Muscle of back (tissue), 13 donors: ENCODE measurements at places on chromosomes 7 and 10.

- peak; percentile 97 for DNase-seq
Observed at GRCh38 chr7:2399848-2400587, 3.4 kb upstream of the CHST12 start.

DNA sequence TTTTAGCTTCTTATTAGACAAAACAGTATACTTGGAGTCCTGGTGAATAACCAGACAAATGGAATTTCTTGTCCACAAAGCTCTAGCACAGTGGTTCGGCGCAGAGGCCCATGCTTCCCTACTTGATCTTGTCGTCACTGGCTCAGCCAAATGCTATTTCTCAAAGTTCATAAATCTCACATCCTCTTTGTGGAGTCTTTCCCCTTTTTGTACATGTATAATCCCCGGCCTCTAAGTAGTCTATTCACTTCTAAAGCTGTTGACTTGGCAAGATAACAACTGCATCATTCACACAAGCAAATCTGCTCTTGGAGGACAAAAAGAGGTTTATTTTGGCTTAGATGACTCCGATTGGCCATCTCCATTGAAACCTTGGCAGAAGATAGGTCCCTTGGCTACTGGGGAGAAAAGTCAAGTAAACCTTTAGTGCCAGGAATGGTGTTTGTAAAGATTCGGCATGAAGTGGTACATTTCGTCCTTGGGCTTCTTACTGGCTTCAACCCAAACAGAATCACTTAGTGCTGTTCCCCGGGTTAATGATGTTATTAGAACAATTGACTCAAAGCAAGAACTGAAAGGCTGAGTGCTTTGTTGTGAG, 5.1 kb upstream of the AKR1E2 start:
- DNase-seq, result no peak

DNA sequence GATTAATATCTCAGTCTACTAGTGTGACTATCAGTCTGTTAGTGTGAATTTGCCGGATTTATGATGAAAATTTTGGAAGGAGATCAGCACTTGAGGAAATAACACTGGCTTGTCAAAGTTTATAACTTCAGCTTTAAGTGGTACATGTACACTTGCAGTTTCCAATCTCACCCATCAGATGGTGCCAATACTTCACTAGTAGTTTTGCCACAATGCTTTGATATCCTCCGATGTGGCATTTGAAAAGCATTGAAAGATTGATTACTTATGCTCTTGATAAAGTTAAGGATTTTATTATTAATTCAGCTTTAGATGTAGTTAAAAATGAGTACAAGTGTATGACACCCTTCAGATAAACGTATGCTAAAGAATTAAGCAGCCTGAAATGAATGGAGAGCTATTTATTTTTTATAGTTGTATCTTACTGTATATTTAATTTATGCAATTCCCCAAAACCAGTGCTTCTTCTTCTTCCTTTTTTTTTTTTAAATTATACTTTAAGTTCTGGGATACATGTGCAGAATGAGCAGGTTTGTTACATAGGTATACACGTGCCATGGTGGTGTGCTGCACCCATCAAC, 98.2 kb downstream of the ANLN start:
- DNase-seq, result peak; percentile 54

DNA sequence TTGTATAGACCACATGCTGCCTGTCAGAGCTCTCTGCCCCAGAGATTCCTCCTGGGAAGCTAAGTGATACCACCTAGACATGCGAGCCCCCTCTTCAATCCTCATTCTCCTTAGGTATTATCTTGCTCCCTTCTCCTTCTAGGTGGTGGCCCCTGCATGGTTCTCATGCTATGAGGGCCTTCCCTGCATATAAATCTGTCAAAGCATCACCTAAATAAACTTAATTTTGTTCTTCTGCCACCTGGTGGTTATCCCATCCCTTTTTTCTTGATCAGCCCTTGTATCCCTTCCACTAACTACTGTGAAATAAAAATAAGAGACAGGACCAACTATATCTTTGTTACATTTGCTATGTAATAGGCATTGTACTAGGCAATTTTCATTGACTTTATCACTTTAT, 242.1 kb downstream of the CDC14C start:
- DNase-seq, result no peak

DNA sequence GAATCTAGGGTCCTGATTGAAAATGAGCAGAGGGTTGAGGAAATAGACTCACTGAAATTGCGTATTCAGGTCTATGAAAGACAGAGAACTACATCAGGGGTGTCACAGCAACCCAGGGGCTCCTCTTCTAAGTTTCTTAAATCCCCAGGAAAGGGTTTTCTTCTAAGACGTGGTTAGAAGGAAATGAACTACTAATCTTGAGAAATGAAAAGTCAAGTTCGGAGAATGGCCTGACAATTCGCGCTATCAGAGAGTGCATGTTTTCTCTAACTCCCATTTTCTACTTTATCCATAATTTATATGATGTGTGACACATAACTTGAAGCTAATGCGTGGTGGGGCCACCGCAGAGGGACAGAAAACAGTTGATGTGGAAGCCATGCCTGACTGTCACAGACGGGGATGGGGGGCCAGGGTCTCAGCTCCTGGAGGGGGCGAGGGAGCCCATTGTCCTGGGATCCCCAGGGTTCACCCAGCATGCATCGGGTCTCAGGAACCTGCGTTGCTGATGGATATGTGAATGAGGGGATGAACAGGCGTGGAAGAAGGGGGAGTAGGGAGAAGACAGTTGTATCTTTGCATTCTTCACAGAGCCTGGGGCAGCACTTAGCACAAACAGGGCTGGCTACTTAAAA, 86.3 kb downstream of the PTPRE start:
- no peak for DNase-seq

DNA sequence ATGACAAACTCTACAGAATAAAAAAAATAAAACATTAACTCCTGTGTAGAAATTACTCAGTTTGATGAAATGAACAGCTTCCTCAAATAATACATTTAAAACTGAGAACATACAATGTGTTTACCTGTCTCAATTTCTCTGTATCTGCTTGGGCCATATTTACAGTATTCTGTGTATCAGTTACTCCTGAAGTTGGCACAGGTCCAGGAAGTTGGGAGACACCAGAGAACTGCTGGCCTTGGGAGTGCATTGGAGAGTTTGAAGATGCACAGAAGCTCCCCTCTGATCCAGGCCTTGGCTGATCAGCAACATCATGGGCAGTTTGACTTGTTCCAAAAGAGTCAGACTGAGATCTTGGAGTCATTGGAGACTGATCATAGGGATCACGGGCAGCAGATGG, 155.1 kb downstream of the GALNT11 start:
- peak; percentile 27 for DNase-seq

GRCh38 chr7:102117743-102118142, 168.9 kb upstream of the SH2B2 start:
- peak; percentile 59 for DNase-seq

DNA sequence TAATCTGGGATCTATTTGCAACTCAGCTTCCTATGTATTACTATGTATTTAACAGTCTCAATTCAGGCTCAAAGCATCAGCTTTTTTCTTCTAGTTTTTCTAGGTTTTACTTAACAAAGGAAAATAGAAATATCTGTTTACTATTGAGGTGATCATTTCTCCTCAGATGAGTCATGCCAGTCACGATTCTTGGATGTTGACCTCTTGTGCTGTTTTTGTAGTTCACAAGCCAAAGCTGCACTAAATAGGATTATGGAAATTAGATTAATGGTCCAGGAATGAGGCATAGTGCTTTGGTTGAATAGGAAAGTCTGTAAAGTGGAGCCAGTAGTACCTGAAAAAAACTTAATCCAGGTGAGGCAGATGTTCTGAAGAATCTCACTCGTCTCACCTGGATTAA, 198.3 kb upstream of the KAT6B start:
- DNase-seq, result no peak

- DNase-seq, result peak; percentile 70
Observed at GRCh38 chr10:71964098-71964742, at the start of gene CHST3. TSS of gene CHST3 (plus strand) at chr10:71964395. CDS start at chr10:72005843, 41,448 bp downstream.

- DNase-seq, result peak; percentile 47
Observed at GRCh38 chr7:29563590-29564495, at the start of gene PRR15. TSS of gene PRR15 (plus strand) at chr7:29563835. CDS start at chr7:29566330, 2,495 bp downstream.

GRCh38 chr10:47023237-47024045, 112.2 kb downstream of the PTPN20 start:
- DNase-seq, result no peak

GRCh38 chr10:132538790-132539421, 1.3 kb downstream of the INPP5A start:
- DNase-seq, result no peak

- DNase-seq, result no peak
Observed at GRCh38 chr10:61847087-61847486, 54.4 kb upstream of the ARID5B start.

- DNase-seq, result no peak
Observed at GRCh38 chr7:130180571-130181262, 24.5 kb downstream of the TMEM209 start.

DNA sequence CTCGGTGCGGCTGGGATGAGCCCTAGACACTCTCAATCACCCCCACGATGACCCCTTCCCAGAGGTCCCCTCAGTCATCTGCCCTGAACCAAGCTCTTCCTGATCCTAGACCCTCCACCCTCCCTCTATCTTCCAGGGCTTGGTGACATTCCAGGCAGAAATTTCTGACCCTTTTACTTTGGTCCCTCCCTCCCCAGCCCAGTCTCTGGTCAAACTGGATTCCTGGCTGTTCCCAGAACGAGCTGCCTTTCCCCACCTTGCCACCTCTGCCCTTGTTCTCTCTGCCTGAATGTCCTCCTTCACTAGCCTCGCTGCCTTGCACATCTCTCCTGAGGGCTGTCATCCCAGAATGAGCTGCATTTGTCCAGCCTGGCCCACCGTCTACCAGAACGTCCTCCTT, 1.3 kb upstream of the CLDN4 start:
- no peak for DNase-seq
